T-cell (primary cell): ENCODE measurements at places on chromosomes 7 and 10.
A peak's percentile ranks its signal among the peaks of the same experiment; 100 is the strongest.

DNA sequence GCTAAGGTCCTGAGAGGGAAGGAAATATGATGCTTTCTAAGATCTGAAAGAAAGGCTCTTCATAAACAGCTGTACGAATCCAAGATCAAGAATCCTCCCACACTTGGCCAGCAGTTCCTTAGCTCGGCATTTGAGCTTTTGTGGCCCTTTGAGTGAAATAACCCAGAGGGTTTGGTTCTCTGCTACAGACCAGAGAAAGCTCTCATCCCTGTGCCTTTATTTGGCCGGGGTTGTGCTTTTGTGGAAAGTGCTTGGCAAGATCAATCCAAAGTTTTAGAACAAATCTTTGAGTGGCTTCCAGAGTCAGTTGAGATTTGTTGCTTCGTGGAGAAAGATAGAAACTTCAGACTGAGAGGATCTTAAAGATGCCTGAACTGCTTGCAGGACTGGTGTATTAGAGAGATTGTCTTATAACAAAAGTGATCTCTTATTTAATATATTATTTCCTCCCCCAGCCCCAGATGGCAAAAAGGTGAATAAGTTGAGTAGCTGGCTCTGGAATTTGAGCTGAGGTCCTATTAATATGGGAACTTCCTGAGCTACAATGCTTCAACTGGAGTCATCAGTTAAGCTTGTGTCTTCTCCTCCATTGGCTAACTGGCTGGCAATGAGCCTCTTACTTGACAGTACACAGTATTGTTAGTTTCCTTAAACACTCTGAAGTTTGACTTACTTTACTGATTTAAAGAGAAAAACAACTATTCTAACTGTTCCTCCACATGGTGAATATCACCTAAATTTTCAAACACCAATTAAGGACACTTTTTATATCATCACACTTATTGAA is 687.3 kb downstream of the MAGI2 start:
- no peak overlapping the region for H3K27ac ChIP-seq
- DNase-seq: no peak
- H3K27me3 ChIP-seq: peaks cover 3% of the 10 kb centered on the region
- H3K36me3 ChIP-seq: no peaks in the 10 kb centered on the region
- no peaks in the 10 kb centered on the region for H3K4me1 ChIP-seq

DNA sequence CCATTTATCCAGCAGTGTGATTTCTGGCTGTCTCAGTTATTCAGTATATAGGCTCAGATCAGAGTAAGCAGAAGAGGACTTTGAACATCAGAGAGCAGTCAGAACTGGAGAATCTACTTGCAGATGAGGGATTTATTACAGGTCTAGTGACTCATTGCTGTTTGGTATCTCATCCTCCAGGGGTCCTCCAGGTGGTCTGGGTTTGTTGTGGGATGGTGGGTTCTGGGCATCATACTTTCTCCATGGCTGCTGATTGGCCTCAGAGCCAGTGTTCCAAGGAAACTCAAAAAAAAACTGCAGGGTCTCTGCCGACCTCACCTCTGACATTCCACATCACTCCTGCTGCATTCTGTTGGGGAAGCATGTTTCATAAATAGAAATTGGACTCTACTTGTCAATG is 214.8 kb downstream of the CNTNAP2 start:
- no peaks in the 10 kb centered on the region for H3K36me3 ChIP-seq
- no peak for DNase-seq
- no peaks in the 10 kb centered on the region for H3K4me1 ChIP-seq
- no peak overlapping the region for H3K4me3 ChIP-seq
- no peaks in the 10 kb centered on the region for H3K27me3 ChIP-seq

DNA sequence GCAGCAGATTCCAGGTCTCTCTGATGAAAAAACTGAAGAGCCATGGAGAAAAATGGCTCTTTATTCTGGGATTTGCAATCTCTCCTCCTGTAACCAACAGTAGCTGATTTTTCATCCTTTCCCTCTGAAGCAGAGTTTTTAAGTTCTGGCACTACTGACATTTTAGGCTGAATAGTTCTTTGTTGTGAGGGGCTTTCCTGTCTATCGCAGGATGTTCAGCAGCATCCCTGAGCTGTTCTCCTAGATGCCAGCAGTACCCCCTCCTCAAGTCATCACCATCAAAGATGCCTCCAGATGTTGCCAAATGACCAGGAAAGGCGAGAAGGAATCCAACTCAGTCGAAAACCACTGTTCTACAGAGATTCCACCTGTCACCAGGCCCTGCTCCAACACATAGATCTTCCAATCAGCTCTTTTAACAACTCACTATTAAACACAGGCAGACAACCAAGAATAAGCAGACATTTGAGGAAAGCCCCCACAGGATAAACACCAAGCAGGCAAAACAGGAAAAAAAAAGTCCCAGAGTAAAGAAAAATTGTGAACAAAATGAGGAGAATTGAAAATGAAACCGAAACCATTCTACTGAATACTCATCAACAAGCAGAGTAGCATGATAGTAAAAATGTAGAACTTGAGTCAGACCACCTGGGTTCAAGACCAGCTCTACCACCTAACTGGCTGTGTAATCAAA is 124.8 kb downstream of the MPP7 start:
- peak; percentile 4 for DNase-seq
- peak overlapping the region; percentile 40 for H3K4me3 ChIP-seq
- peak overlapping the region; percentile 69 for H3K27ac ChIP-seq
- H3K4me1 ChIP-seq: peaks cover 9% of the 10 kb centered on the region
- no peaks in the 10 kb centered on the region for H3K36me3 ChIP-seq

- H3K27ac ChIP-seq: no peak overlapping the region
- peaks cover 9% of the 10 kb centered on the region for H3K36me3 ChIP-seq
- no peak overlapping the region for H3K4me3 ChIP-seq
- H3K4me1 ChIP-seq: peaks cover 3% of the 10 kb centered on the region
- DNase-seq: no peak
- no peaks in the 10 kb centered on the region for H3K27me3 ChIP-seq
Measured at GRCh38 chr7:73487486-73487885, 34.6 kb downstream of the BAZ1B start.

DNA sequence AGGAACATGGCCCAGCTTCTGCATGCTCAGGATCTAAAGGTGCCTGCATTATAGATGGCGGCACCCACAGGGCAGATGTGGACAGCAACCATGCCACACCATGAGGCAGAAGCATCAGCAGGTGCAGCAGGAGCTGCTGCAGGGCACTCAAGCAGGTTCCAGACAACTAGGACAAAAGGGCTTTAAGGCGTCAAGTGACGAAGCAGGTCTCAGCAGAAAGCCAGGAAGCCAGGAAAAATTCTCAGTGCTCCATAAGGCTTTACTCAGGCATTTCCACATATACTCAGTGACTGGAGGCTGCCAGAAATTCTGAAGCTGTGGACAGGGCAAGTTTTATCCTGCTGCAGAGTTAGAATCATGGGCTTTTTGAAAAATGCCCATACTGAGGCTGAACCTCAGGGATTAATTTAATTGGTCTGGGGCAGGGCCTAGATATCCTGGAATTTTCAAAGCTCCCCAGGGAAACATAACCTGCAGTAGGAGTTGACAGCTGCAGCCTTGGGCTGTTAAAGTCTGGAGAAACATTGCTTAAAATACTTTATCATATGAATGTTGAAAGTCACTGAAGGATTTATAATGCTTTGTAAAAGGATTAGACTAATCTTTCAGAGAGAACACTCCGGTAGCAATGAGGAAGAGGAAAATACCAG is 68.1 kb upstream of the RNF148 start:
- no peaks in the 10 kb centered on the region for H3K4me1 ChIP-seq
- no peaks in the 10 kb centered on the region for H3K36me3 ChIP-seq
- no peaks in the 10 kb centered on the region for H3K27me3 ChIP-seq
- H3K27ac ChIP-seq: no peak overlapping the region
- no peak for DNase-seq

- peaks cover 22% of the 10 kb centered on the region for H3K27me3 ChIP-seq
- H3K36me3 ChIP-seq: no peaks in the 10 kb centered on the region
- peak overlapping the region; percentile 53 for H3K4me3 ChIP-seq
- peaks cover 46% of the 10 kb centered on the region for H3K4me1 ChIP-seq
- no peak for DNase-seq
Measured at GRCh38 chr7:815284-816216, 16.7 kb upstream of the SUN1 start.

- no peaks in the 10 kb centered on the region for H3K4me1 ChIP-seq
- H3K4me3 ChIP-seq: no peak overlapping the region
- H3K27me3 ChIP-seq: no peaks in the 10 kb centered on the region
- no peaks in the 10 kb centered on the region for H3K36me3 ChIP-seq
- H3K27ac ChIP-seq: no peak overlapping the region
Measured at GRCh38 chr7:84058311-84059076, 136.1 kb downstream of the SEMA3A start.

DNA sequence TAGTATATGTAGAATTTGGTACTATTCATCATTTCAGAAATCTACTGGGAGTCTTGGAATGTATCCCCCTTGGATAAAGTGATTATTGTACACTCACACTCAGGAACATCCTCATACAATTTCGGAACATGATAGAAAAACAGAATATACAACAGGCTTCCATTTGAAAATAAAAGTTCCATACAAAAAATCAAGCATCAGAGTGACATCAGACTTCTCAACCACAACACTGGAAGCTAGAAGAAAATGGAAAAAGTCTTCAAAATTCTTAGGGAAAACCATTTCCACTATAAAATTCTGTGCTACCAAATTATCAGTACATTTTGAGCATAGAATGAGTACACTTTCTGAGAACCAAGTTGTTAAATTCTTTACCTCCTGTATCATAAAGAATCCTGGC is 8.8 kb downstream of the LYZL1 start:
- H3K27me3 ChIP-seq: peaks cover 3% of the 10 kb centered on the region
- no peak for DNase-seq
- H3K36me3 ChIP-seq: no peaks in the 10 kb centered on the region
- no peak overlapping the region for H3K27ac ChIP-seq
- H3K4me1 ChIP-seq: no peaks in the 10 kb centered on the region

DNA sequence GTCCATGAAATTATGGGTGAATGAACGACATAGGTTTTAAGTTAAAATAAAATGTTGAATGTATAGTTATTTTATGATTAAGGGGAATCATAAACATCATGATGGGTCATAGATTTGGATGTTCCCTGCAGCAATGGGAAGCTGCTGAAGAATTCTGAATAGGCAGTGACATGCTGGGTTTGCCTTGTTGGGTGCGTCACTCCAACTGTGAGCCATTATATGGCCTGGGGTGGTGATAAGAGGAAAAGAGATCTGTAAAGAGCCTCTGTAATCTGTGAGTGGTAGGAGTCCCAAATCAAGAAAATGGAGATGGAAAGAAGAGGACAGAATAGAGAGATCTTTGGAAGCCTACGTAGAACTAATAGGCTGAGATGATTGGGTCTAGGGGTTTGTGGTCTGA is 58.1 kb upstream of the GPR26 start:
- no peak overlapping the region for H3K27ac ChIP-seq
- no peaks in the 10 kb centered on the region for H3K36me3 ChIP-seq
- DNase-seq: no peak
- no peak overlapping the region for H3K4me3 ChIP-seq
